Endothelial cell of umbilical vein (primary cell): ENCODE measurements at places on chromosomes 5 and 9. TPM values are rescaled to one million over a fixed set of nuclear protein-coding genes. Genes with fewer than 3 reads are reported as not detected.

Gene NR2F1
- 21.5 and 23.9 TPM in 2 replicates for total RNA-seq

Gene IFNA4
- not detected in 2 replicates for total RNA-seq

Gene TAF11L10
- total RNA-seq = not detected in 2 replicates

Gene COL15A1
- 0.05 TPM in 1 of 2 replicates, not detected in the other for total RNA-seq
